Activated naive CD8-positive, alpha-beta T cell treated with anti-CD3 and anti-CD28 coated beads, Interleukin-2, amount 50 U/mL, for 24 hours (primary cell): ENCODE measurements at places on chromosomes 2 and 18.

DNA sequence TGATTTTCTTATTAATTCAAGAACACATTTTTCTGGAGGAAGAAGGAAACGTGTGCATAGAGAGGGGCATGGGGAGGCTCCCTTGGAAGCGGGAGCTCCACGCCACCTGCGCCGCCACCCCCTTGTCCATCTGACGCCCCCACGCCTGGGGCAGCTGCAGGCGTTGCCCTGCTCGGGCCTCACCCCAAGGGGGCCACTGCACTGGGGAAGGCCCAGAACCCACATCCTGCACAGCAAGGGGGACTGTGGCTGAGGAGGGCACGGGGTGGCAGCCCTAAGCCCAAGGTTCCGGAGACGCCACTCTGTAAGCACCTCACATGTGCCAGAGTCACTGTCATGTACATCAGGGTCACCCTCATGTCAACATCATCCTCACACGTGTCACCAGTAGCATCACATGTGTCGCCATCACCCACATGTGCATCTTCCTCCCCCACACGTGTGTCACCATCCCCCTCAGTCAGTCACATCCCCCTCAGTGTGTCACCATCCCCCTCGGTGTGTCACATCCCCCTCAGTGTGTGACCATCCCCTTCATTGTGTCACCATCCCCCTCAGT is 486.7 kb upstream of the SALL3 start:
- no peak for DNase-seq

DNA sequence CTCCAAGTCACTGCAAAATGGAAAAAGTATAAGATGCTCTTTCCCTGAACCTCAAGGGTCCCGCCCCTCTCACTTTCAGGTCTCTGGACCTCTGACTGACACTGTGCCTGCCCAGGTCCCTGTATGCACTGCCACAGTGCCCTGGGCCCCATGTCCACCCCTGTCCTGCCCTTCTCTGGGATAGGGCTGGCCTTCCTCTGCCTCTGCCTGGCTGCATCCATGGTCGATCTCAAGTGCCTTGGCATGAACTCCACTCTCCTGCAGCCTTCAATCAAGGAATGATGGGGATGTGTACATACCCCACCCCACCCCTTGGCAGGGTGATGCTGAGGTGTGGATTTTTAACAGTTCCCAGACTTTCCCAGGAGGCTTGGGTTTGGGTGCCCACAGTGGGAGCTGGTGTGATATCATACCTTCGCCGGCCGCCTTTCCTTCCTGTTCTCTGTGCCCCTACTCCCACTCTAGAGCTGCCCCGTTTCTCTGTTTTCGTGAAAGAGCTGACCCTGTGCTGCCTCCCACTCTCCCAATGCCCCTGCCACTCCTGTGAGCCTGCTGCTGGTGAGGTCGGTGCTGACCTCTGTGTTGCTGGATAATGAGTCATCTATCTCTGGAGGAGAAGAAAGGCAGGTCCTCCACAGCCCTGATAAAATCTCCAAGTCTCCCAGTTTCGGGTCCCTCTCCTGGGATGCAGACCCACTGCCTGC is 18.9 kb downstream of the PTPN18 start:
- no peak for DNase-seq

GRCh38 chr2:129233751-129234406 is 745.6 kb upstream of the RAB6C start:
- DNase-seq: no peak

- DNase-seq: no peak
These were observed 59.9 kb downstream of the INPP4A start for GRCh38 chr2:98504381-98505109.

- no peak for DNase-seq
These were observed 39.0 kb upstream of the TPO start for GRCh38 chr2:1374287-1374686.

DNA sequence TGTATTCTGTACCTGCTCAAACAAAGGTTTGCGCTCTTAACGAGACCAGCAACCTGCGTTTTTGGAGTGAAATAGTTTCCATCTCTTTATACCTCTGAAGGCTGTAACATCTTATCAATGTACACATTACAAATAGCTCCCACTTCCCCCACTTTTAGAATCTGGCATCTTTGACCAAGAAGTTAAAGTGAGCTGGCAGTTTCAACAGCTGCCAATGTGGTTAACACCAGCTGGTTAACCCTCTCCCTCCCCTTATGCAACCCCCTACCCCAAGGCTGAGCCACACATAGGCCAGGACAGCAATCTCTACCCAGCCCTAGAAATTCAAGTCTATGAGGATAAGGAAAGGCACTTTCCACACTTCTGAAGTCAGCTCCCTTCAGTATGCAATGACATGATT is 2.2 kb upstream of the SERTAD2 start:
- DNase-seq: peak; percentile 41

GRCh38 chr18:69774831-69775230 is 172.8 kb downstream of the CD226 start:
- no peak for DNase-seq

GRCh38 chr2:10949835-10950234 is 38.1 kb downstream of the KCNF1 start:
- no peak for DNase-seq
